CD4-positive, CD25-positive, alpha-beta regulatory T cell (primary cell): ENCODE measurements at places on chromosomes 2 and 18. TPM values are rescaled to one million over a fixed set of nuclear protein-coding genes. Genes with fewer than 3 reads are reported as not detected.

The EIF5B gene
- 38.0 TPM for total RNA-seq

The MEP1B gene
- total RNA-seq = 0.42 TPM

The CHAC2 gene
- total RNA-seq = 1.2 TPM

The KCNG2 gene
- total RNA-seq = not detected

The SLC9A4 gene
- total RNA-seq = not detected

The MYOM1 gene
- 1.4 TPM for total RNA-seq

The OBSL1 gene
- total RNA-seq = 0.57 TPM

The ANTXR1 gene
- total RNA-seq = not detected

The KRTCAP3 gene
- total RNA-seq = 10.0 TPM

The MAP4K4 gene
- total RNA-seq = 179 TPM

The KYNU gene
- not detected for total RNA-seq

DNA sequence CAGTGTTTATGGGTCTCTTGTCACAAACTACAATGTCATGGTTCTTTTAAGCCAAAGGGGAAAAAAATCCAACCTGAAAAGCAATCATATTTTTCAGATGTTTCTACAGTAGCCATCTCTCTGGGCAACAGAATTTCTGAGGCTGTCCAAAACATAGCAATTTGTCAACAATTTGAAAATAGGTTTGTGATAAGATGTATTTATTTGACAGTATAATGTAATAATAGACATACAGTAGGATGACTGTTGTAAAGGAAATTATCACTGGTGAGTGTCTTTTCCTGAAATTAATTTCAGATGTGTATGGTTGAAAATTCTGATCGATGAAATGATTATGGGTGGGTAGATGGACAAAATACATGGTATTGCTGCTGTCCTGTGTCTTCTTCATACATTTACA is 1230.1 kb upstream of the CDH2 start:
- no peak overlapping the region for H3K4me3 ChIP-seq
- H3K27me3 ChIP-seq = no peaks in the 10 kb centered on the region
- H3K27ac ChIP-seq = no peak overlapping the region
- no peak for DNase-seq
- H3K36me3 ChIP-seq = no peaks in the 10 kb centered on the region
- H3K4me1 ChIP-seq = no peaks in the 10 kb centered on the region

GRCh38 chr2:45043174-45043573 is 33.9 kb upstream of the SIX2 start:
- DNase-seq = no peak
- H3K4me1 ChIP-seq = no peaks in the 10 kb centered on the region
- peaks cover 4% of the 10 kb centered on the region for H3K27me3 ChIP-seq
- no peak overlapping the region for H3K4me3 ChIP-seq

GRCh38 chr18:37578182-37578678 is 12.6 kb upstream of the CELF4 start:
- no peaks in the 10 kb centered on the region for H3K36me3 ChIP-seq
- no peak overlapping the region for H3K27ac ChIP-seq
- DNase-seq = no peak
- no peaks in the 10 kb centered on the region for H3K4me1 ChIP-seq
- H3K4me3 ChIP-seq = no peak overlapping the region

DNA sequence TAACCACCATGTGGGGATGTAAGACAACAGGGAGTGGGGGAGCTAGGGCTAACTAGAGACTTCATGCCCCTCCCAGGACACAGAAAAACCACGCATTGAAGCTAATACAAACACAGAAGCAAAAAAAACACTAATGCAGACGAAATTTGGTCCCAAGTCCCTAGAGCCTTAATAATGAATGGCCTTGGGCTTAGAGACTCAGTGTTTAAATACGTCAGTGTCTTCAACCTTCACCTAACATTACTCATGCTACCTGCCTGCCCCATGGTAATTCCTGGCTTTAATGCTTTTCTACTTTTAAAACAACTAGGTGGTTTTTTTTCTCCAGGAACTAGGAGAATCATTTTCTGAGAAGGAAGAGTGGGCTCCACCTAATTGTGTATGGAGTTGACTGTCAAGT is 64.1 kb upstream of the ITSN2 start:
- H3K27ac ChIP-seq = no peak overlapping the region
- H3K27me3 ChIP-seq = no peaks in the 10 kb centered on the region
- no peaks in the 10 kb centered on the region for H3K4me1 ChIP-seq
- no peak for DNase-seq
- no peak overlapping the region for H3K4me3 ChIP-seq
- H3K36me3 ChIP-seq = no peaks in the 10 kb centered on the region

DNA sequence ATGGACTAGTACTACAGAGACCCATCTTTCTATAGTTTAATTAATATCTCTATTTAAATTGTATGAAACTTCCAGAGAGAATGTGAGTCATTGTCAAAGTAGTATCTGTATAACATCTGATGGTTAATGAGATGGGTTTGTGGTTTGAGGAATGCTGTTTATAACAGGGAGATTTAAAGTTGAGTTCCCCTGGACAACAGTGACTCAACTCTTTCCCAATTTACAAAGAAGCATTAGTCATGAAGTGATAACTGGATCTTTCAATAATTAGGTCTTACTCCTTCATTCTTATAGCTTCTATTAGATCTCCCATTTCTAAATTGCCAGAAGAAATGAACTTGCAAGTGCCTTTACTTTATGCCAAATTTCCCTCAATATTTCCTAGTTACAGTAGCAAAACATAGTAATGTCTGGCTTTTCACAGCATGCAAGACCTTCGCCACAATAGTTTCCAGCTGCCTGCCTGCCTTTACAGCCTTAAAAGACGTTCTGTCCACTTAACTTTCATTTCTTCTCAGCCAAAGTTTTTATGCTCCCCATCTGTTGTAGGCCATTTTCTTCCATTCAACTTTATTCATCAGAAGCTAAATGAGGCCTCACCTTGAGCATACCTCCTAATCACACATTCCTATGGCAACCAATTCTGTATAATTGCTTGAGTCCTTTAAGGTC is 47.7 kb upstream of the WDR75 start:
- no peak overlapping the region for H3K4me3 ChIP-seq
- no peaks in the 10 kb centered on the region for H3K4me1 ChIP-seq
- H3K27ac ChIP-seq = no peak overlapping the region
- no peak for DNase-seq
- H3K36me3 ChIP-seq = no peaks in the 10 kb centered on the region

- H3K36me3 ChIP-seq = no peaks in the 10 kb centered on the region
- H3K27ac ChIP-seq = no peak overlapping the region
- peaks cover 18% of the 10 kb centered on the region for H3K4me1 ChIP-seq
- no peak overlapping the region for H3K4me3 ChIP-seq
- peaks cover 63% of the 10 kb centered on the region for H3K27me3 ChIP-seq
Observed at GRCh38 chr2:222291485-222291841, 7.3 kb downstream of the PAX3 start.

DNA sequence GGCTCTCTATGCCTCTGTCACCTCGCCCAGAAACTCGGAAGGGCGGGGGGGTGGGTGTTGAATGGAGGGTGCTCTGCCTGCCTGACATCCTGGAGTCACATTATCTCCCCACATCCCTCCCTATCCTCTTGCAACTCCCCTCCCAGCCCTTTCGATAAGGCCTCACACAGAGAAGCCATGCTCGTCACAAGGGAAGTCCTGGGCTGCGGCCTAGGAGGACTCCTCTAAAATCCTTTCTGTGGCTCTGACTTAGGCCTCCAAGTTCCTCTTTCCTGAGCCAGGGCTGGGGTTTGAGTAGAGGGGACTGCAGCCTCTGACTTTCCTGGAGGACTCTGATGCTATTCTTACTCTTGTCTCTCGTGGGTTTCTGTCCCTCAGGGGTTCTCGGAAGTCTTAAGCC is 75.0 kb upstream of the PKDCC start:
- no peaks in the 10 kb centered on the region for H3K36me3 ChIP-seq
- no peak overlapping the region for H3K4me3 ChIP-seq
- no peak overlapping the region for H3K27ac ChIP-seq
- no peaks in the 10 kb centered on the region for H3K27me3 ChIP-seq
- no peak for DNase-seq

GRCh38 chr2:3386448-3386958 is 7.0 kb downstream of the TRAPPC12 start:
- no peak overlapping the region for H3K27ac ChIP-seq
- no peaks in the 10 kb centered on the region for H3K27me3 ChIP-seq
- no peak overlapping the region for H3K4me3 ChIP-seq
- peaks cover 37% of the 10 kb centered on the region for H3K36me3 ChIP-seq
- H3K4me1 ChIP-seq = peaks cover 2% of the 10 kb centered on the region
- DNase-seq = no peak

DNA sequence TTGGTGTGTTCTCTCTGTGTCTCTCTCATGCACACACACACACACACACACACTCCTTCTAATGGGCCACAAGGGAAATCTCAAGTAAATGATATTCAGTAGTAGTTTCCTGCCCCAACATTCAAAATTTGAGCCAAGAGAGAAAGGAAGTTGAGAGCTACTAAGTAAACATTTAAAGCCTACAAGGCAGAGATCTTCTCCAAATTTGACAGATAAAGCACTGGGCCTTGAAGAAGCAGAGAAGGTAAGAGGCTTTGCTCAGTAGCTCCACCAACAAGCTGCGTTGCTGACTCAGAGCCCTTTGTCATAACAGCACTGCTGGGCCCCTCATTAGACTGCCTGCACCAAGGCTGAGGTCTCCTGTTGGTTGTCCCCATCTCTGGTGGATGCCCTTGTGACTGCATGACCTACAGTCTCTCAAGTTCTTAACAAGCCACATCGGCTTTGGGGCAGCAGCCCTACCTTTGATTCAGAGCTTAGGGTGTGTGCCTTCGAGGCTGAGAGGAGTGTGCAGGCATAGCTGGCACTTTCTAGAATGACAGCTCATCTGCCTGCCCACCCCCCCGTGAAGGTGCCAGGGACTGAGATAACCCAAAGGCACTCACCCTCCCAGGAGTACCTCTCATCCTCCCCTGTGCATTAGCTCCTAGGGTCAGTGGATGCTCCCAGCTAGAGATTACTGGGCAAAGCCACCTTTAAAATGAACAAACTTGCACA is 32.3 kb upstream of the NEB start:
- H3K36me3 ChIP-seq = no peaks in the 10 kb centered on the region
- no peak overlapping the region for H3K27ac ChIP-seq
- H3K27me3 ChIP-seq = no peaks in the 10 kb centered on the region
- DNase-seq = no peak
- H3K4me1 ChIP-seq = peaks cover 6% of the 10 kb centered on the region
- no peak overlapping the region for H3K4me3 ChIP-seq

DNA sequence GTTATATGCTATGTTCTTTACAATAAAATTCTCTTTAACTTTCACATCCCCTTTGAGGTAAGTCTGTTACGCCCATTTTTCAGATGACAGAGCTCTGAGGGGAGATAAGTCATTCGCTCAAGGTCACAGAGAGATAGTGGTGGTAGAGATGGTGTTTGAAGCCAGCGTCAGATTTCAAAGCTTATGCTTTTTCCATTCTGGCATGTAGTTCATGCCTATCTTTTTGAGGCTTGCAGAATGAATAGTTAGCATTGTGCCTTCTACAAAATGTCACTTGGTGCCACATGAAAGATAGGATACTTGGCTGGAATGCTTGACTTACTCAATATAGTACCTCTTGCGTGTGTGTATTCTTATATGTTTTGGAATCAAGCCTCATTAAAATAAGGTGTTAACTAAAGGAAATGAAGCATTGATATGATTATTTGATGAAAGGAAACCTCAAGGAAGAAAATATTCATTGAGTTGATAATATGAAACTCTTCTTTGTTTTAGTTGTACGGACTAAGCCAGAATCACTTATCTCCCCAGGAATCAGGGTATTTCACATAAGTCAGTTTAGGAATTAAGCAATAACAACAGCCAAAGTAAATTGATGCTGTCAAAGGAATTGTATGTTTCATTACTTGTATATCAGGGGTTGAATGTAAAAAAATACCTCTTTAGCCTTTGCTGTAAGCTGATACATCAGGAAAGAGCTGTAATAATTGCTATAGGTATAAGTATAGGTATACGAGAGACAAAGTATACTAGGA is 15.5 kb downstream of the SPATS2L start:
- H3K27me3 ChIP-seq = no peaks in the 10 kb centered on the region
- no peaks in the 10 kb centered on the region for H3K4me1 ChIP-seq
- H3K4me3 ChIP-seq = no peak overlapping the region
- DNase-seq = no peak

DNA sequence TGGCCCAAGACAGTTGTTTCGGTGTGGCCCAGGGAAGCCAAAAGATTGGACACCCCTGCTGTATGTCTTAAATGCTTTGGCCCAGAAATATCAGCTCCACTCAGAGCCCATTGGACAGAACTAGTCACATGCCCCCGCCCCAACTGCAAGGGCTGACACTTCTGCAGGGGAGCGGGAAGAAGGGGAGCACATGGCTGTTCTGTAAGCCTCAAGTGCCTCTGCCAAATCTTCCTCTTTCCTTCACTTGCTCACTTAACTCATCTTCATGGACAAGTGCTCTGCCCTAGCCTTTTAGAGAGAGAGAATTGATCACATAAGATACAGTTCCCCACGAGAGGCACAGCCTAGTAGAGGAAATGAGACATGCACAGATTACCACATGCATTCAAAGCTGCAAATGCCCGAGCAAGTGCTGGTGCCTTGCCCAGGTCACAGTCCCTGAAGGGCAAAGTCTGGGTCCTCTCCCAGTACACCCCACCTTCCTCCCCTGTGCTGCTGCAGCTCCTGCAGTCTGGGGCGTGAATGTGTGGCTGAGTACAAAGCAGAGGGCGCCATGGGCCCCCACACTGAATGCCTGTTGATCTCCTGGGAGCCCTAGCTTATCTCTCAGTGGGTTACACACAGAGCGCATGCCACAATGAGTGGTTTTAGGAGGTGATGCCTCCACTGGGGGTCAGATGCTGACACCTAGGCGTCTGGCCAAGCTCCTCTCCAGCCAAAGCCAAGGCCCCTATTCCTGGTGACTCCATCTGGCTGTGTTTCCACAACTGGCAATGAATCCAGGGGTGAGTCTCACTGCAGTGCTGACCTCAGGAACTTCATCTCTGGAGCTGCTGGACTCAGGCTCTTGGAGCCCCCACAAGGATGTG is 135.3 kb downstream of the CTIF start:
- no peak overlapping the region for H3K27ac ChIP-seq
- no peak for DNase-seq
- H3K36me3 ChIP-seq = no peaks in the 10 kb centered on the region
- H3K27me3 ChIP-seq = no peaks in the 10 kb centered on the region
- no peak overlapping the region for H3K4me3 ChIP-seq

DNA sequence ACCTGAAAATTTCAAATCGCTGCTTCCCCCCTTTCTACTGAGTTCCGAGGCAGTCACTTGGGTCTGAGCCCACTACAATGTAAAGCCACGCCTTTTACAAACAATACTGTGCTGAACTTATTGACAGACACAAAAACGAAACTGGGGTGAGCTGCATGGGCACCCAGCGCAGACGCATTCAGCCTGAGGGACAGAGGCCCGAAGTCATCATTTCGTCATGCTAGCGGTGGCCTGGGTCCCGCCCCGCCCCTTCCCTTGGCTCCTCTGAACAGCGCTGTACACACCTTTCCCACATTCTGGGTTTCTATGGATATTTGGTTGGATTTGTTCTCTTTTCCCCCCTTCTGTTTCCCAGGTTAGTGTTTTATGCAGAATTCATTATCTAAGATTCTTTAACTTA is 71.7 kb downstream of the EIPR1 start:
- H3K36me3 ChIP-seq = no peaks in the 10 kb centered on the region
- peaks cover 3% of the 10 kb centered on the region for H3K4me1 ChIP-seq
- DNase-seq = no peak
- H3K4me3 ChIP-seq = no peak overlapping the region

- DNase-seq = no peak
- H3K27me3 ChIP-seq = peaks cover 7% of the 10 kb centered on the region
- H3K36me3 ChIP-seq = no peaks in the 10 kb centered on the region
Observed at GRCh38 chr18:58042826-58043490, 1.1 kb upstream of the NEDD4L start.
